ENCODE measurements at places on chromosomes 7 and 10. TPM values are rescaled to one million over a fixed set of nuclear protein-coding genes. Genes with fewer than 3 reads are reported as not detected.
A peak's percentile ranks its signal among the peaks of the same experiment; 100 is the strongest.

- peaks cover 17% of the 10 kb centered on the region for H3K4me1 ChIP-seq
- peak; percentile 21 for DNase-seq
- H3K4me3 ChIP-seq, result no peak overlapping the region
- no peak overlapping the region for H3K27ac ChIP-seq
Measured at GRCh38 chr7:51802718-51803117, 486.1 kb upstream of the COBL start.

ITIH5 gene
- 0.84 TPM for total RNA-seq

DNA sequence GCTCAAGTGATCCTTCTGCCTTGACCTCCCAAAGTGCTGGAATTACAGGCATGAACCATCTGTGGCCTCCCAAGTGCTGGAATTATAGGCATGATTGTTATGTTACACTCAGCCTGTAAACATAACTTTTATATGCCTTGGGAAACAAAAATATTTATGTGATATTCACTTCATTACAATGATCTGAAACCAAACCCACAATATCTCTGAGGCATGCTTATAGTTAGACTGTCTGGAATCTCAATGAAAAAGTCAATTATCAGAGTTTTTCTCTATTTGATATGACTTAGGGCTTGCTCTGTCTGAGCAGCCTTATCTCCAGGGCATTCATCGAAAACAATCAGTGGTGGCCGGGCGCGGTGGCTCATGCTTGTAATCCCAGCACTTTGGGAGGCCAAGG is 195.3 kb upstream of the MYO3A start:
- no peak overlapping the region for H3K4me3 ChIP-seq
- DNase-seq, result no peak
- no peaks in the 10 kb centered on the region for H3K4me1 ChIP-seq
- no peaks in the 10 kb centered on the region for H3K36me3 ChIP-seq
- no peaks in the 10 kb centered on the region for H3K27me3 ChIP-seq

DNA sequence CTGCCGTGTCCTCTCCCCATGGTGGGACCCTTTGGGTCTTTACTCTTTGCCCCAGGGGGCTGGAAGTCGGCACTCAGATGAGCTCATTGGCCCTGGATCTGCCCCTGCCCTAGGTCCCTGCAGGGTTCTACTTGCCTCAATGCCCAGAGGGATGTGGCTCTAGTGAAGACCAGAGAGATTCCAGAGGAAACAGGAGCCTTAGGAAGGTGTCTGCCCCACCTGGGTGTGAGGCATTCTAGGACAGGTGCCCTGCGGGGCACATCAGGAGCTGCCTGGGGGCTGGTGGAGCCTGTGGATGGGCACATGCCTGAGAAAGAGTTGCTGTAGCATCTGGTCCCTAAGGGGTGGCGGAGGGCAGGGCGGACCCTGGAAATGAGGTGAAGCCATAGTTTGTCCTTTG is 128.6 kb downstream of the ADCY1 start:
- no peak overlapping the region for H3K4me3 ChIP-seq
- no peak for DNase-seq
- H3K4me1 ChIP-seq, result no peaks in the 10 kb centered on the region
- no peaks in the 10 kb centered on the region for H3K27me3 ChIP-seq
- H3K27ac ChIP-seq, result no peak overlapping the region

GRCh38 chr10:110746254-110746826 is 102.2 kb downstream of the RBM20 start:
- H3K4me3 ChIP-seq, result no peak overlapping the region
- H3K4me1 ChIP-seq, result no peaks in the 10 kb centered on the region

ITGB8 gene
- total RNA-seq, result 5.3 TPM

DNA sequence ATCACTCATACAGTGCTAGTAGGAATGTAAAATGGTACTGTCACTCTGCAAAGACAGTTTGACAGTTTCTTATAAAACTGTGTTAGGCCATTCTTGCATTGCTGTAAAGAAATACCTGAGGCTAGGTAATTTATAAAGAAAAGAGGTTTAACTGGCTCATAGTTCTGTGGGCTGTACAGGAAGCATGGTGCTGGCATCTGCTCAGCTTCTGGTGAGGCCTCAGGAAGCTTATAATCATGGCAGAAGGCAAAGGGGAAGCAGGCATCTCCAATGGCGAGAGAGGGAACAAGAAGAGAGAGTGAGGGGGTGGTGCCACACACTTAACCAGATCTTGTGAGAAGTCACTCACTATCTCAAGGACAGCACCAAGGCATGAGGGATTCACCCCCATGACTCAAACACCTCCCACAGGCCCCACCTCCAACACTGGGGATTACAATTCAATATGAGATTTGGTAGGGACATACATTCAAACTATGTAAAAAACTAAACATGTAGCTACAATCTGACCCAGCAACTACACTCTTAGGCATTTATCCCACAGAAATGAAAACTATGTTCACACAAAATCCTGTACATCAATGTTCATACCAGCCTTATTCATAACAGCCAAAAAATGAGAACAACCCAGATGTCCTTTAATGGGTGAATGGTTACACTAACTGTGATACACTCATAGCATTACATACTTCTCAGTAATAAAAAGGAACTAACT is 5.0 kb downstream of the ALDH18A1 start:
- H3K27ac ChIP-seq, result no peak overlapping the region
- no peaks in the 10 kb centered on the region for H3K27me3 ChIP-seq
- no peak for DNase-seq
- H3K4me1 ChIP-seq, result peaks cover 12% of the 10 kb centered on the region
- no peak overlapping the region for H3K4me3 ChIP-seq

- H3K4me1 ChIP-seq, result no peaks in the 10 kb centered on the region
- no peaks in the 10 kb centered on the region for H3K36me3 ChIP-seq
- H3K27me3 ChIP-seq, result no peaks in the 10 kb centered on the region
- no peak overlapping the region for H3K27ac ChIP-seq
- DNase-seq, result no peak
- H3K4me3 ChIP-seq, result no peak overlapping the region
Measured at GRCh38 chr10:130188195-130189175, 52.3 kb downstream of the GLRX3 start.

DNA sequence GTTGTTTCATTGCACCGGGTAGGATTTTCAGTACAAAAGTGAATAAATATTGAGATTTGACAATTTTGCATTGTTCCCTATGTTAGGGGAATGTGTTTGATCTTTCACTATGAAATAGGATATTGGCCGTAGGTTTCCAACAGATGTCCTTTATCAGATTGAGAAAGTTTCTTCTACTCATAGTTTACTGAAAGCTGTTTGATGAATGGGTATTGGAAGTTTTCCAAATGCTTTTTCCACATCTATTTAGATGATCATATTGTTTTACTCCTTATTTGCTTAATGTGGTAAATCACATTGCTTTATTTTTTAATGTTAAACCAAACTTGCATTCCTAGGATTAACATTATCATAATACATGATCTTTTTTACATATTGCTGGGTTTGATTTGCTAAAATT is 177.9 kb upstream of the C7orf33 start:
- H3K4me1 ChIP-seq, result no peaks in the 10 kb centered on the region
- H3K27ac ChIP-seq, result no peak overlapping the region
- no peak overlapping the region for H3K4me3 ChIP-seq
- H3K36me3 ChIP-seq, result peaks cover 8% of the 10 kb centered on the region

DNA sequence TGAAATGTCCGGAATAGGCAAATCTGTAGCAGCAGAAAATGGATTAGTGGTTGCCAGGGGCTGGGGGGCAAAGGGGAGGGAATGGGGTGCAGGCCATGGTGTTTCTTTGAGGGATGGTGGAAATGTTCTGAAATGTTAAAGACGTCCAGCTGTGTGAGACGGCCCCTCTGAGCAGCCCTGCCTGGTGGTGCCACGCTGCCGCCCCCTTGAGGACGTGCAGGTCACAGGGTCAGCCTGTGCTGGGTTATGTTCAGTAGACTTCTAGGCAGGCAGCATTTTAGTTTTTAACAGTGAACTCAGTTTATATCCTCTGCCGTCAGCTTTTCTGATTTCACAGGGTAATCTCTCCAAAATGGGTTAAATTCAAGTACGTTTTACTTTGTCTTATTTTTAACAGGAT is 9.4 kb downstream of the NUB1 start:
- H3K27ac ChIP-seq, result no peak overlapping the region
- no peak overlapping the region for H3K4me3 ChIP-seq
- H3K27me3 ChIP-seq, result no peaks in the 10 kb centered on the region
- H3K4me1 ChIP-seq, result no peaks in the 10 kb centered on the region
- H3K36me3 ChIP-seq, result no peaks in the 10 kb centered on the region

DNA sequence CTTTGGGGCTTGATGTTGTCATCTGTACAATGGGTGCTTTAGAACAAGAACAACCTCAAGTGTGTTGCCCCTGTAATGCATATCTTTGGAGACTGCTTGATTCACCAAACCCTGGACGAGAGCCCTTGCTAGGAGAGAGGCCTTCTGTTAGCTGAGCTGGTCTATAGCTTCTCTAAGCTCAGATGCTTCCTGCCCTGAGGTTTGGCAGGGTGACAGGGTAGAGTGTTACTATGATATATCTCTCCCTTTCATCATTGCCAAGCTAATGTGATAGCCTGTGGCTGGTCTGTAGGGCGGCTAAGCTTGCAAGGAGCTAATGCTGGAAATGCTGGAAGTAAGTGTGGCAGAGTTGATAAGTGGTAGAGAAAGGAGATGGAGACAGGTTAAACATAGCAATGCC is 364.1 kb downstream of the RPS24 start:
- no peaks in the 10 kb centered on the region for H3K27me3 ChIP-seq
- no peak overlapping the region for H3K27ac ChIP-seq
- DNase-seq, result no peak
- peaks cover 18% of the 10 kb centered on the region for H3K4me1 ChIP-seq
- H3K36me3 ChIP-seq, result no peaks in the 10 kb centered on the region
- H3K4me3 ChIP-seq, result no peak overlapping the region

DNA sequence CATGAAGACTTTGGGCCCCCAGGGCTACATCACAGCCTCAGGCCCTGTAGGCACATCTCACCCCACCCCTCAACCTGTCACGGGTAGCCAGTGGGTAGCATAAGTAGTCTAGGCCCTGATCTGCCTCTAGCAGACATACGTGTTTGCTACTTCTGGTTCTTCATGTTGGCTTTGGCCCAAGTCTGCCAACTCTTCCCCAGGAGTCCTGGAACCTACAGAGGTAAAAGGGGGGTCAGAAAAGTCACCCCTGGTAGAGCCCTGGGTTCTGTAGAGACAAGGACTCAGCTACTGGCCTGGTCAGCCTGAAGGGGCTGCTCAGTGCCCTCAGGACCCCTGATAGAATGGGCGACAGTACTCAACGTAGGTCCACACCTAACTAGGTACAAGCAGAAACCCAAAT is 67.5 kb upstream of the UNC5B start:
- H3K27ac ChIP-seq, result no peak overlapping the region
- H3K36me3 ChIP-seq, result no peaks in the 10 kb centered on the region
- no peak for DNase-seq
- H3K27me3 ChIP-seq, result no peaks in the 10 kb centered on the region
- H3K4me3 ChIP-seq, result no peak overlapping the region

- H3K4me1 ChIP-seq, result no peaks in the 10 kb centered on the region
- H3K4me3 ChIP-seq, result no peak overlapping the region
- H3K36me3 ChIP-seq, result no peaks in the 10 kb centered on the region
- no peak for DNase-seq
- no peak overlapping the region for H3K27ac ChIP-seq
Measured at GRCh38 chr7:79329464-79329863, 124.0 kb downstream of the MAGI2 start.

- H3K36me3 ChIP-seq, result peaks cover 7% of the 10 kb centered on the region
- H3K4me3 ChIP-seq, result no peak overlapping the region
- no peak for DNase-seq
- H3K27me3 ChIP-seq, result no peaks in the 10 kb centered on the region
- no peak overlapping the region for H3K27ac ChIP-seq
Measured at GRCh38 chr7:44979481-44980392, 922 bp upstream of the MYO1G start.

GRCh38 chr10:117819304-117819703 is 227.4 kb downstream of the RAB11FIP2 start:
- H3K36me3 ChIP-seq, result no peaks in the 10 kb centered on the region
- no peaks in the 10 kb centered on the region for H3K4me1 ChIP-seq
- no peak overlapping the region for H3K27ac ChIP-seq

HTR7 gene
- total RNA-seq, result not detected

GRCh38 chr7:116293633-116294032 is 83.3 kb downstream of the TES start:
- H3K27ac ChIP-seq, result no peak overlapping the region
- H3K4me1 ChIP-seq, result no peaks in the 10 kb centered on the region
- no peak overlapping the region for H3K4me3 ChIP-seq
- DNase-seq, result no peak

GRCh38 chr7:5636446-5636835 is 145.0 kb downstream of the RNF216 start:
- no peaks in the 10 kb centered on the region for H3K27me3 ChIP-seq
- peak; percentile 80 for DNase-seq
- H3K36me3 ChIP-seq, result no peaks in the 10 kb centered on the region

- H3K36me3 ChIP-seq, result peaks cover 7% of the 10 kb centered on the region
- no peaks in the 10 kb centered on the region for H3K4me1 ChIP-seq
- no peaks in the 10 kb centered on the region for H3K27me3 ChIP-seq
- no peak overlapping the region for H3K4me3 ChIP-seq
Measured at GRCh38 chr7:50221028-50221427, 83.5 kb upstream of the IKZF1 start.

DNA sequence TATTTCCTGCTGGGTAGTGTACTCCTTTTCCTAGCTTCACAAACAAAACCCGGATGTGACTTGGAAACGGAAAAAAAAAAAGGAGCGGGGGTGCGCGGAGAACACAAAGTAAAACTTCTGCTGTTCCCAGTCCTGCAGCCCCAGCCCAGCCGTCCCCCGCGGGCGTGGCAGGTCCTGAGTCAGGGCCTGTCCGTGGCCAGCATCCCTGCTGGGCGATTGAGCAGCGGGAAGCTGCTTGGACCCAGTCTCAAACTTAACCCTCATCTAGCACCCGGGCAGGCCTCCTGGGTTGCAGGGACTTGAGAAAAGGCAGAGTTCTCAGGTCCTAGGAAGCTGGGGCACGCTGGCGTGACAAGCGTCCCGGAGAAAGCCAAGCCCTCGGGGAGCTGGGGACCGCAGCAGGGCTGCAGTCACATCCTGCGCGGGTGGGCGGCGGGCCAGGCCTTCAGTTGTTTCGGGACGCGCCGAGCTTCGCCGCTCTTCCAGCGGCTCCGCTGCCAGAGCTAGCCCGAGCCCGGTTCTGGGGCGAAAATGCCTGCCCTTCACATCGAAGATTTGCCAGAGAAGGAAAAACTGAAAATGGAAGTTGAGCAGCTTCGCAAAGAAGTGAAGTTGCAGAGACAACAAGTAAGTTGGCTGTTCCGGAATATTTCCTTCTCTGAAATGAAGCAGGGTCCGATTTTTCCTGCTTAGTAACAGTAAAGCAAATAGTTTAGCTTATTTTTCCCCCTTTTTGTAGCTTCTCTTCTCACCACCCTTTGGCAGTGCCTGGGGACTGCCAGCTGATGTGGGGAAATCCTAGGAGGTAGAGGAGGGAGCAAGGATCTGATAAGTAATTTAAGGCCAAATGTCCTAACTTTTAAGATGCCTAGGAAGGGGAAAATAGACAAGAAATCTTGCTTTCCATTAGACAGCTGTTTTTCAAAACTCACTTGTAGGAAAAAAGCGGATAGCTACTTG is at the start of gene GNG11:
Gene GNG11 (plus strand): TSS at position 129 of the 960 bp plus-strand sequence. CDS start 403 bp downstream, at position 532.
- peak; percentile 78 for DNase-seq
- H3K36me3 ChIP-seq, result no peaks in the 10 kb centered on the region
- peak within 1 kb of the TSS; percentile 51 for H3K4me3 ChIP-seq
- H3K27me3 ChIP-seq, result peaks cover 7% of the 10 kb centered on the region
- peaks cover 19% of the 10 kb centered on the region for H3K4me1 ChIP-seq
- H3K27ac ChIP-seq, result no peak within 1 kb of the TSS

HOGA1 gene
- 1.2 TPM for total RNA-seq
